Caco-2 (cell line): ENCODE measurements at places on chromosomes 13 and 19. TPM values are rescaled to one million over a fixed set of nuclear protein-coding genes. Genes with fewer than 3 reads are reported as not detected.
A peak's percentile ranks its signal among the peaks of the same experiment; 100 is the strongest.

- H3K27me3 ChIP-seq: no peaks in the 10 kb centered on the region
- no peaks in the 10 kb centered on the region for H3K4me1 ChIP-seq
- DNase-seq: no peak
- no peak overlapping the region for H3K27ac ChIP-seq
- no peaks in the 10 kb centered on the region for H3K36me3 ChIP-seq
- H3K4me3 ChIP-seq: no peak overlapping the region
These were observed 110.4 kb downstream of the CRYL1 start for GRCh38 chr13:20415306-20415679.

DNA sequence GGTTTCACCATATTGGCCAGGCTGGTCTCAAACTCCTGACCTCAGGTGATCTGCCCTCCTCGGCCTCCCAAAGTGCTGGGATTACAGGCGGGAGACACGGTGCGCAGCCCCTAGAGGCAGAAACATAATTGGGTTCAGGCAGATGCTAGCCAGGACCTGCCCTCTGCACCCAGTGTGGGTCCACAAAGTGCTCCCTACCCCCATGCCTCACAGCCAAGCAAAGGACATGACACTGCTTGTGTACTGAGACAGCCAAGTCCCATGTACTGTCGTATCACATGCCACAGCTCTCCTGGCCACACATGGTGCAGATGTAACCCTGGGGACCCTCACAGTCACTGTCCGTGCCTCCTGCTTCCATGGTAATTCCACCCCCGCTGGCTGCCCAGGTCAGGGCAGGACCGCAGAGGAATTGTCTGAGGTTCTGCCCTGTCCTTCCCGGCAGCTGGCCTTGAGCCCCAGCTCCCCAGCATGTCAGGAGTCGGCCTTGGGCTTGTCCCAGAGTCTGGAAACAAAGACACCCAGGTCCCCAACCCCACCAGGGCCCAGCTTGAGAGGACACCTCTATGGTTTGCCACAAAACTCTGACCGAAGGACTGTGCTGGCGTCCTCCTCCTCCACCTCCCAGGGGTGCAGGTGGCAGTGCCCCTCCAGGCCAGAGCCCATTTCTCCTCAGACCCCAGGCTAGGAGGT, 7.6 kb downstream of the PRR36 start:
- H3K4me3 ChIP-seq: no peak overlapping the region
- DNase-seq: no peak
- no peaks in the 10 kb centered on the region; the same call in 1 of the 2 replicates for H3K27me3 ChIP-seq
- H3K27ac ChIP-seq: no peak overlapping the region
- peaks cover 7% of the 10 kb centered on the region for H3K4me1 ChIP-seq
- no peaks in the 10 kb centered on the region for H3K36me3 ChIP-seq

DNA sequence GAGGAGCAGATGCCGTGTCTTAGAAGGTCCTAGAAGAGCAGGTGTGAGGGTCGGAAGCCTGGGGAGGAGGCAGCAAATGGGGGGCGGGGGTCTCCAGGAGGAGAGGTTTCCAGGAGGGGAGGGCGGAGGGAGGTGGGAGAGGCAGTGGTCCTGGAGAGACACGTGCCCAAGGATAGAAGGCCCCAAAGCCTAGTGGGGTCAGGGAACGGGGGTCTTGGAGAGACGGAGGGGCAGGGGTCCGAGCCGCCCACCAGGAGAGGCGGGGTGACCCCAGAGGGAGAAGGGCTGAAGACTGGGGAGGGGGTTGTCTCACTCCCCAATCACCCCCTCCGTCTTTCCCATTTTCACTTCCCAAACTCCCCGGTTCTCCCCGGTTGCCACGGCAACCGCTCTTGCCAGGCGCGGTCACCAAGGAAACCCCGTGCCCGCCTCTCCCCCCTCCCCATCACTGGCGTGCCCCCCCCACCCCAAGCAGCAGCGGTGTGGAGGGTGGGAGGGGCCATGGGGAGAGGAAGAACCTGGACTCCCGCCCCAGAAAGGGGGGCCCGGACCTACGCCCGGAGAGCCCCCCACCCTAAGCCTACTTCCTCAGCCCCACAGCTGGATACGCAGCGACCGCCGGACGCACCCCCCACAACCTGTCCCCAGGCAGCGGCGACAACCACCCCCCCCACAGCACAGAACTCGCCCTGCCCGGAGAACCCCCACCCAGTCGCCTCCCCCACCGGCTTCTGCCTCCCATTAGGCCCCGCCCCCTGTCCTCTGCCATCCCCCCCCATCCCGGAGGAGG, 988 bp downstream of the LRRC4B start:
- H3K27ac ChIP-seq: no peak overlapping the region
- H3K36me3 ChIP-seq: no peaks in the 10 kb centered on the region
- H3K27me3 ChIP-seq: no peaks in the 10 kb centered on the region; the same call in 1 of the 2 replicates
- DNase-seq: no peak

DNA sequence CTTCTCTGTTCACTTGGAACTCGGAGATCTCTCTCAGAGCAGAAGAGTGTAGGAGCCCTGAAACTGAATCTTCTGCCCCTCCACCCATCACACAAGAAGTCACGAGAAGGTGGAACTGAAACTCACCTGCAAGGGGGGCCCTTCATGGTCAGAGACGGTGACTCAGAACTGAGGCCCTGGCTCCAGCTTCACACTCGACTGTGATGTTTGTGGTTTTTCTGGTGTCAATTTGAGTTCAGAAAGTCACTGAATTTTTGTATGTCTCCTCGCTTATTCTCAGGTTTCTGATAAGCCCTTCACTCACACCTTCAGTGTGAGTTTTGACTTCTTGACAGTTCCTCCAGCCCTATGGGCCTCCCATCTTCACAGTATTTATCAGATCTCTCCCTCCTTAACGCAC, 23.1 kb downstream of the SIGLEC5 start:
- H3K27me3 ChIP-seq: no peaks in the 10 kb centered on the region
- no peak for DNase-seq
- H3K36me3 ChIP-seq: no peaks in the 10 kb centered on the region

DNA sequence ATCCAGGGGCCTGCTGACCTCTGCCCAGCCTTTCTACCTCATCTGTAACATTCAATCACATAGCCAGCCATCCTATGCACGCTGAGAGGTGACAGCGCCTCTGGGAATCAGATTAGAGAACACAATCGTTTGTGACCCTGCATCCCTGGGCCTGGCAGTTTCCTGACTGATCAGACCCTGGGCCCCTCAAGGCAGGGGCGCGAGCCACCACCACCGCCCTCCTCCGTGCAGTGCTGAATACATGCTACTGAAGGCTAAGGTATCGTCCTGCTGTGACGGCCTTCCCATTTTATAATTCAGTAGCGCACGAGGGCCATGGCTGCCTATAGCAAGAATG, 1.3 kb downstream of the TMTC4 start:
- DNase-seq: no peak
- H3K4me1 ChIP-seq: peaks cover 15% of the 10 kb centered on the region
- H3K27ac ChIP-seq: peak overlapping the region; percentile 88
- H3K36me3 ChIP-seq: peaks cover 3% of the 10 kb centered on the region; the same call in 1 of the 2 replicates
- peak overlapping the region; percentile 73 for H3K4me3 ChIP-seq

The TPTE2 gene
- total RNA-seq: not detected in 2 replicates

The KLC3 gene
- total RNA-seq: 7.1 and 10.2 TPM in 2 replicates

The ZNF534 gene
- not detected in 2 replicates for total RNA-seq

The PLPPR3 gene
- total RNA-seq: 5.1 and 7.1 TPM in 2 replicates

The ICAM5 gene
- total RNA-seq: 2.5 and 3.2 TPM in 2 replicates
